Epithelial cell of prostate (primary cell): ENCODE measurements at places on chromosomes 5 and 9.

GRCh38 chr9:35859310-35859989 lies 10.8 kb downstream of the OR13J1 start:
- DNase-seq = no peak

DNA sequence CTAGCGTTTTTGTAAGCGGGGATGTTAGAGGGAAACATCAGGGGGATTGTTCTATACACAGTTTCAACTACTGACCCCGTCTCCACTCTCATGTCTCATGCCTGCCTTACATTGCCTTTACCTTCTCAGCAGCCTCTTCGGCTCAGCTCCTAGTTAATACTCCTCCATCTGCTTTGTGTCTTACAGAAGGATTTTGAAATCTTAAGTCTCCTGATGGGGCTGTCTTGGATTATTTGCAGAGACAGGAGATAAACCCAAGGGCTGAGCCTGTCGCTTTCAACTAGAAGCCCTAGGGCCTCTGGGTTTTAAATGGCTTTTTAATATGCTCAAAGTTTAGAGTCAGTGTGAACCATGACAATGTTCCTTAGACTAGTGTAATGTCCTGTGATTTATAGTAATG lies 161.5 kb downstream of the CARTPT start:
- no peak for DNase-seq

DNA sequence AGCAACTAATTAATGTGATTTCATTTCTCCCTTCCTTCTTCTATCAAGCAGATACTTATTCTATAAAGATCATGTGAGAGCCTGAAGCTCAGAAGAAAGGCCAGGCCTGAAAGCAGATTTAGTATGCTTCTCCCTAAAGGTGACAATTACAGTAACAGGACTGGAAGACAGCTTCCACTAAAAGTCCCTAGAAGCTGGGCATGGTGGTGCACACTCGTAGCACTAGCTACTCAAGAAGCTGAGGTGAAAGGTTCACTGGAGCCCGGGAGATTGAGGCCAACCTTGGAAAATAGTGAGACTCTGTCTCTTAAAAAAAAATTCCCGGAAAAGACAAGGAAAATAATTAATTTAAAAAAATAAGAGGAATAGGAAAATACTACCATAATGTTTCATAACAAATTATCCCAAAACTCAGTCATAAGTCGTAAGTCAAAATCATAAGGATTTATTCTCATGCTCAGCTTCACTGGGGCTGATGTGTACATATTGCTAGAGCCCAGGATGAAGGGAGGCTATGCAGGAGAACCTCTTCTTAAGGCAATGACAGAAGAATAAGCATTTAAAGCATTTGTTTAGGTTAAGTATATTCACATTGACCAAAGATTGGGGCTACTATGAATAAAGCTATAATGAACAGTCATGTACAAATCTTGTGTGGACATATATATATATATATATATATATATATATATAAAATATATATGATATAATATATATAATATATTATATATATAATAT lies 210.8 kb upstream of the SMARCA2 start:
- no peak for DNase-seq

GRCh38 chr9:134509281-134509680 lies 132.3 kb upstream of the COL5A1 start:
- DNase-seq = no peak

- no peak for DNase-seq
Observed at GRCh38 chr9:86687788-86688187, 259.5 kb downstream of the GAS1 start.
